ENCODE measurements at places on chromosomes 6 and 20. TPM values are rescaled to one million over a fixed set of nuclear protein-coding genes. Genes with fewer than 3 reads are reported as not detected.

Gene HLA-DMA
- total RNA-seq = 64.5 TPM

Gene PSMB8
- 12.9 TPM for total RNA-seq

Gene HIVEP1
- 19.4 TPM for total RNA-seq

Gene TBXT
- total RNA-seq = not detected

Gene RAD21L1
- not detected for total RNA-seq

Gene NRSN1
- total RNA-seq = not detected

Gene CTCFL
- not detected for total RNA-seq

Gene RIN2
- 64.5 TPM for total RNA-seq

GRCh38 chr6:5379647-5380242 is 118.4 kb downstream of the FARS2 start:
- DNase-seq = no peak

DNA sequence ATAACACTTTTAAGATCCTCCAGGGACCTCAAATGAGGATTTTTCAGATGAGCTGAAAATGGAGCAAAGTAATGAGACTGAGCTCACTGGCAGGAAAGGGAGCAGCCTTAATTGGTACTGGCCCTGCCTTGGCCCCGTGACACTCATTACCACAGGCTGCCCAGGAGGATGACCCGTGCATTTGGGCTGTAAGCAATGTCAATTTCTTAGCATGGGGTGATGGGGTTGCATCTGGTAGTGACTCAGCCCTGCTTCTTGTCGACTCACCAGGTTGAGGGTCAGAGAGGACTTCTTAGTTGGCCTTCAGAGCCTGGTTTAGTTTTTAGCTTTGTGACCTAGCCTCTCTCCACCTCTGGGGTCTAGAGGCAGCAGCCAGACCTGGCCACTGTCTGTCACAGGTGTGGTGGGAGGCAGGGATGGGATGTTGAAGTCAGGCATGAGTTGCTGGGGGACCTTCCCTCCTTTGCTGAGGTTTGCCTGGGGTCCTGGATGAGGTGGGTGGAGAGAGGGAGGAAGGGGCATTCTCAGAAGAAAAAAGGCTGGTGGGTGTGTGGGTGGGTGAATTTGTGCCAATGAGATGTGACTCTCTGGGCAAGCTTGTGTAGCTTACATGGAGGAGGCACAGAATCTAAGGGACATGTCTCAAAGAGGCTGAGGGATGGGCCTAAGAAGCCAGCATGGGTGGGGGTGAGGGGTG is 25.9 kb upstream of the EPB41L1 start:
- no peak for DNase-seq

DNA sequence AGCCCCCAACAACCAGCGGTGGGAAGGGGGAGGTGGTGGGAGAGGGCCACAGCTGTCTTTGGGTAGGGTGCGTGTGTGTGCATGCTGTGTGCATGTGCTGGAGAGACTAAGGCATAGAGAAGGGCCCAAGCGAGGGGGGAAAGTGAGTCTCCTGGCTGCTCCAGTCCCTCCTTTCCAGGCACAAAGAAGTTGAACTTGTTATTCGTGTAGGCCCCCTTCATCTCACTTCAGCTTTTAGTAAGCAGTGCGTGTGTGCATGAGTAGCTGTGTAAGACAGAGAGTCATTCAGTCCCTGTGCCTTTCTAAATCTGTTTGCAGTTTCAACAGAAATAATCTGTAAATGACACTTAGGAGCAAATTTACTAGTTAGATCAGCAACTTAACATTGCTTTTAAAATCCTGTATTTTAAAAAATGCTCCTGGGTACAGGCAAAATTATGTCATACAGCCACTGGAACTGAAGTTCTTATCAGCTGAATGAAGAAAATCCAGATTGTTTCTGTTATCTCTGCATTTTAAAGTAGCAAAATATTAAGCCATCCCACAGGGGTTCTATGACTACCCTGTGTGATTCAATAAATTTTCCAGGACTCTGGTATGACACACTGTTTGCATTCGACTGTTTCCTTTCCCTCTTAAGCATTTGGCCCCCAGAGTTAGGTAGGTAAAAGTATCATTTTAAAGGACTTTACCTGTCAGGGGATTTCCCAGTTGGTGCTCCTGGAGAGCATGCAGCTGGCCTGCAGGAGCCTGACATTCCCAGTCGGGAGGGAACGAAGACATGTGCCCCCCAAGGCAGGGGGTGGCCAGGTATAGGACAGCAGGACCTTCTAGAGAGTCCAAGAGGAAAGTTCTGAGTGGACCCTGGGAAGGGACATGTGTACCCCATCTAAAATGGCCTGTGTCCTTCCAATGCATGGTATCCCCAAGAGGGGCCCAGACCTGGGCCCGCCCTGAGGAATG is 39.0 kb downstream of the MTRES1 start:
- DNase-seq = no peak

- no peak for DNase-seq
Observed at GRCh38 chr6:139498715-139499114, 124.3 kb upstream of the CITED2 start.

DNA sequence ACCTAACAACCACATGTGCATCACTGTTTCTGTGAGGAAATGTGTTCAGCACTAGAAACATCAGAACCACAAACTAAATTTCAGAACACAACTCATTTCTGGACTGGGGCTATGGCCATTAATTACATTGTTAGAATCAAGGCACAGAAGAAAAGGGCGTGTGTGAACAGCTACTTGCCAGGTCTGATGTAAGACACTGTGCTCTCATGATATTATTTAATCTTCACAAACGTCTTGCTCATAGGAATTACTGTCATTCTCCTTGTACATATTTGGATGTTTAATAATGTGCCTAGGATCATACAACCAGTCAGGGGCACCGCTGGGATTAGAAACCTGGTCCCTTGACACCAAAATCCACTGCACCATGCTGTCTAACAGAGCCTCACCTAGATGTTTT is 14.8 kb downstream of the ADGRF1 start:
- no peak for DNase-seq

- no peak for DNase-seq
Observed at GRCh38 chr20:15931897-15932296, 641.4 kb downstream of the KIF16B start.

DNA sequence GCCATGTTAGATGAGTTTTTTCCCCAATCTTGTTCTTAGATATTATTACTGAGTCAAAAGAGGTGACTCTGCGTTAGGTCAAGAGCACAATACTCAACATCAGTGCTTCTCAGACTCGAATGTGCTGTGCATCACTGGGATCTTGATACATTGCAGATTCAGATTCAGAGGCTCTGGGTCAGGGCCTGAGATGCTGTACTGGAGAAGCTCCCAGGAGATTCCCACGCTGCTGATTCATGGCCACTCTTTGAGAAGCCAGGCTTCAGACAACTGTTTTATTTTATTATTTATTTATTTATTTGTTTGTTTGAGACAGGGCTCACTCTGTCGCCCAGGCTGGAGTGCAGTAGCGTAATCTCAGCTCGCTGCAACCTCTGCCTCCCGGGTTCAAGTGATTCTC is 41.4 kb upstream of the ARID1B start:
- no peak for DNase-seq

DNA sequence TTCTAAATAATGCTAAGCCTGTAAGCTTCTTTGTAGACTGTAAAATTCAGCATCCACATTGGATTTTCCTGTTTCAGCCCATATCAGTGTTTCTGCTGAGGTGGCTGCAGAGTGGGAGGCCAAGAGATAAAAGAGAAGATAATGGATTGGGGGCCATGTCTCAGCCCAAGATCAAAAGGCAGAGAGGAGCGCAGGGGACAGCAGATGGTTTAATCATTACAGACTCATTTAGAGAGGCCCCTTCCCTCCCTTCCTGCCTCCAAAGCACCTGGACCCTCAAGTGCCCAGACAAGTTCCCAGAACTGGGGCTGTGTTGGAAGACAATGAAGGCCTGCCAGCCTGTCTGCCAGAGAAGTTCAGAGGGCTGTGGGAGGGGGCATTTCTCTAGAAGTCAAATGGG is 20.4 kb upstream of the CTNNBL1 start:
- no peak for DNase-seq

- no peak for DNase-seq
Observed at GRCh38 chr6:157124485-157125254, 198.6 kb downstream of the TMEM242 start.

GRCh38 chr6:33599413-33599938 is 19.4 kb upstream of the BAK1 start:
- DNase-seq = no peak

DNA sequence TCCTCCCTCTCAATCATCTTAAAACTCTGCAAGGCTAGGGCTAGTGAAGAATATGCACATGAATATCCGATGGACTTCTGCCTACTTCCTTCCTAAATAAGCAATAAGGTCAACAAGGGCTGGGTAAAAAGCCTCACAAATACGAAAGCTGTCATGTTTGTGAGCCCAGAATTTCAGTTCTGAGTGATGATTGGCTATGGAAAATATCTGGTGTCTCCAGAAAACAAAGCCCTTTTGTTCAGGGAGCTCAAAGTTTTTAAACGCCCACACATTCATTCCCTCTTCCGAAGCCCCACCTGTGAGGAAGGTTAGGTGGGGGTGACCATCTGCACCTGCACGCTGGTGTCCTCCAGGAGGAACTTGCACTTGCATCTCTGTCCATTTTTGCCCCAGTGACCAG is 126.9 kb upstream of the ARMC2 start:
- DNase-seq = no peak

GRCh38 chr6:158496700-158497099 is 63.2 kb upstream of the TMEM181 start:
- no peak for DNase-seq

DNA sequence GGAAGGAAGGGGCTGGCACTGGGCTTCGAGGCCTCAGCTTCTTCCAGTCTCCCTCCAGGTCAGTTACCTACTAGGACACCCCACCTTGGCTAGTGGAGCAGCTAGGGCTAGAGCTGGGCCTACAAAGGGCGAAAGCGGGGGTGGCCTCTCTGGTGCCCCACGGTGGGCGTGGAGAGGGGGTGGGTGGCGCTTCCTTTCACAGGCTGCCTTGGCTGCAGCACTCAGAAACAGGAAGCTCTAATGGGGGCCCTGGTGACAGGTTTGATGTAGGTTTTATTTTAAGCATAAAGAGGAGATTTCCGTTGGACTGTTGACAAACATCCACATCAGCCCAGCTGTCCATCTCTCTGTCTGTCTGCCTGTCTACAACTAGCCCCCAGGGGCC is 13.4 kb downstream of the FAM110A start:
- DNase-seq = no peak

- DNase-seq = no peak
Observed at GRCh38 chr6:70164556-70164955, 138.3 kb downstream of the COL9A1 start.

DNA sequence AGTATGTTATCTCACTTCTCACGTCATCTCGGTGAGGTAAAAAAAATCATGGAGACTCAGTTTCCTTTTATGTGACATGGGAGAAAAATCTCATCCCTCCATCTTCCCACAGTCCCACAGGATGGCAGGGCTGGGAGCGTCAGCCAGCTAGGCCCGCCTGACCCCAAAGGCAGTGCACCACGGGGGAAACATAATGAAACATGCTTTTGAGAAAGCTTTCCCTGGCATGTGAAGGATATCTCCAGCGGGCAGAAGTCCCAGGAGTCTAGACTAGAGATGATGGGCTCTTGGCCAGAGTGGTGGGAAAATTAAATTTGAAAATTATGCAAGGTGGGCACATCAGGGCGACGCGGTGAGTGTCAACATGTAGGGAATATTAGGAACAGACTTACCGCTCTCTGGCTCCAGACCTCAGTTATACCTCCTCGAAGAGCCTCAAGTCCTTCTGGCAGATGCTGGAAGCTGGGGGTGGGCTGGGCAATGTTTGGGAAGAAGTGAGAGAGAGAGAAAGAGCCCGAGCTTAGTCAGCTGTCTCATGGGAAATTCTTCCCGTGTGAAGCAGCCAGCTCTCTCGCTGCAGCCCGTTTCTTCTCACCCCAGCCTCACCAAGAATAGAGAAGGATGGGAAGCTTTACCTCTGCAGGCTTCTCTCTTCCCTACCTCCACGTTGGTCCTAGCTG is 52.3 kb downstream of the MOCS1 start:
- DNase-seq = no peak

GRCh38 chr20:32589256-32589655 is 4.1 kb upstream of the NOL4L start:
- DNase-seq = no peak

GRCh38 chr6:38057994-38058393 is 238.5 kb downstream of the ZFAND3 start:
- no peak for DNase-seq

GRCh38 chr6:148324297-148324985 is 18.2 kb upstream of the SASH1 start:
- no peak for DNase-seq

GRCh38 chr20:46400828-46401477 is 5.5 kb downstream of the ELMO2 start:
- DNase-seq = no peak

GRCh38 chr6:32212076-32212760 is 11.6 kb downstream of the NOTCH4 start:
- DNase-seq = no peak

All from heart left ventricle (tissue), 16 donors.